ENCODE measurements at places on chromosomes 16 and 17.
A peak's percentile ranks its signal among the peaks of the same experiment; 100 is the strongest.

- no peak for ATAC-seq
These were observed 236.1 kb downstream of the GRIN2A start for GRCh38 chr16:9946022-9946720.

- ATAC-seq = no peak
These were observed 142.0 kb downstream of the CPPED1 start for GRCh38 chr16:12661656-12662172.

- ATAC-seq = no peak
These were observed 20.1 kb downstream of the LPCAT2 start for GRCh38 chr16:55529018-55529417.

DNA sequence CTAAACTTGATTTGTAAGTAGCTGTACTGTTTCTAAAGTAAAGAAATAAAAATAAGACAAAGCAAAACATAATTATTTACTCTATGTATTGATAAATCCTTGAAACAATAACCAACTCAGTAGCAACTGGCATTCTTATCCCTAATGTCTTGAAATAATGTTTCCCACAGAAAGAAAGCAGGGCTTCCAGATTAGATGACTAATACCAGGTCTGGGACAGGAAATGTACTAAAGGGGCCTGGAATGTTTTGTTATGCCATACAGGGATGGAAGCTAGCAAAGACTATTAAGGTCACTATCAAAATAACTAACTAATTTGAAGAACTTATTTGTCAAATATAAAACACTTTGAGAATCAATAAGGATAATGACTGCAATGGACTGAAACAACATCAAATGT lies 82.1 kb downstream of the CFDP1 start:
- ATAC-seq = no peak

GRCh38 chr17:54270499-54270898 lies 447.8 kb downstream of the KIF2B start:
- no peak for ATAC-seq

DNA sequence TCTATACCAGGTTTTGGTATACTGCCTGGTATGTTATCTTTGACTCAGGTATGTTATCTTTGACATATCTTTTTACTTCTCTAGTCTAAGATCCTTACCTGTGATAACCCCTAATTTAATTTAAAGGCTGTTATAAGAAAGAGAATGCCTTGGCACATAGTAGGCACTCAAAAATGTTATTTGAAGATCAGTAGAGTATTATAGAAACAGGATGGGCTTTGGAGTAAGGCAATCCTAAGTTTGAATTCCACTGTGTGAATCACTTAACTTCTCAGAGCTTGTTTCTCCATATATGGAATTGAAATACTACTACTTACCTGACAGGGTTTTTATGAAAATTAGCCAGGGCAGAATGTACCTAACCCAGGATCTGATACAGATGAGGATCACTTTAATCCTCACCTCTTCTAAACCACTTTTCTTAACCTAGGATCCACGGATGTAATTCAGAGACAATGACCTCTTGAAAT lies 1.2 kb downstream of the BRIP1 start:
- ATAC-seq = no peak

DNA sequence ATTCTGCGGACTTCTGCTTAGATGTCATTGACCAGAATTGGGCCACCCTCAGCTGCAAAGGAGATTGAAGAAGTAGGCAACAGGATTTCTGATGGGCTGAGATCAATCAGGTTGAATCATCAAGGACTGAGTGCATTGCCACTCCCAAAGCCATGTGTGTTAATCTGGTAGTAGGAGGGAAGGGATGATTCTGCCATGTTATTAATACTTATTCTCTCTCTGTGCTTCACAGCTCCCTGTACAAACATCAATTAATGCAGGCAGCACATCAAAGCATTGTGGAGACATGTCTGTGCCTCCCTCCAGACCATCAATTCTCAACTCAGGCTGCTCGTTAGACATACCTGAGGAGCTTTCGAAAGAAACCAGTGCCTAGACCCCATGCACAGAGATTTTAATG lies 11.6 kb downstream of the LRRC3C start:
- no peak for ATAC-seq

- ATAC-seq = no peak
These were observed 107.3 kb downstream of the CMIP start for GRCh38 chr16:81551821-81552304.

- ATAC-seq = no peak
These were observed 246.7 kb downstream of the FTO start for GRCh38 chr16:53950677-53951076.

GRCh38 chr16:65666132-65666941 lies 544.5 kb upstream of the CDH11 start:
- ATAC-seq = no peak

DNA sequence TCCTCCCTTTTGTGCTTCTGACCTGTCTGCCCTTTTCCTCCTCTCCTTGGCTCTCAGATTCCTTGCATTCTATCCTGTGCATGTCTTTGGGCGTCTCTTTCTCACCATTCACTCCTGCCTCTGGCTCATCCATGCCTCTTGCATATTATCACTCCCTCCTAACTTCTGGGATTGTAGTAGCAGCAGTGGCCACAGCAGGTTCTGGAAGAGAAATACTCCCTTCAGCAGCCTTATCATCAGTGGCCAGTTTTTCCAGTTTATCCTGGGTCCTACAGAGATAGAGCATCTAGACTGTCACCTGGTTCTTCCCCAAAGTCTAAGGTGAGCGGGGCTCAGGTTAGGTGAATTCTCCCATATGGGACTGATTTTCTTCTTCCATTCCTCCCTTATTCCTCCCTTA lies 354.0 kb upstream of the CCL2 start:
- no peak for ATAC-seq

GRCh38 chr16:87576171-87576570 lies 26.1 kb upstream of the JPH3 start:
- no peak for ATAC-seq

GRCh38 chr17:70661342-70662222 lies 492.2 kb downstream of the KCNJ2 start:
- ATAC-seq = no peak

- ATAC-seq = peak; percentile 94
These were observed 55.9 kb downstream of the MYO18A start for GRCh38 chr17:29124135-29124924.

- ATAC-seq = no peak
These were observed 2177.2 kb downstream of the TP53TG3F start for GRCh38 chr16:35636480-35637230.
